Esophagus muscularis mucosa (tissue), 4 donors: ENCODE measurements at places on chromosomes 7 and 10. TPM values are rescaled to one million over a fixed set of nuclear protein-coding genes. Genes with fewer than 3 reads are reported as not detected.
A peak's percentile ranks its signal among the peaks of the same experiment; 100 is the strongest.

The XRCC2 gene
- total RNA-seq = 0.57 TPM

The NRCAM gene
- total RNA-seq = 5.2 TPM

The STMP1 gene
- 18.7 TPM for total RNA-seq

The PRF1 gene
- total RNA-seq = 1.2 TPM

The OR2A1 gene
- 0.26 TPM for total RNA-seq

The RADIL gene
- total RNA-seq = 6.5 TPM

The FAM149B1 gene
- 14.9 TPM for total RNA-seq

The WNT8B gene
- total RNA-seq = not detected

DNA sequence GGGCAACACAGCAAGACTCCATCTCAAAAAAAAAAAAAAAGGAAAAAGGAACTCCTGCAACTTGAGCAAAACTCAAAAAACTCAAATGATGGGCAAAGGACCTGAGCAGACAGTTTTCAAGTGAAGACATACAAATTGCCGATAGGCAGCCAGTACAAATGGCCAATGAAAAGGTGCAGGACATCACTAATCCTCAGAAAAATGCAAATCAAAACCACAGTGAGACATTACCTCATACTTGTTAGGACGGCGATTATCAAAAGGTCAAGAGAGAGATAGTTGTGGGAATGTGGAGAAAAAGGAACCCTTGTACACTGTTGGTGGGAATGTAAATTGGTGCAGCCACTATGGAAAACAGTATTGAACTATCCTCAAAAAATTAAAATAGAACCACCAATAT is 16.8 kb downstream of the SVOPL start:
- DNase-seq = no peak
- no peaks in the 10 kb centered on the region for H3K27me3 ChIP-seq
- no peak overlapping the region for H3K4me3 ChIP-seq
- H3K27ac ChIP-seq = no peak overlapping the region
- H3K4me1 ChIP-seq = no peaks in the 10 kb centered on the region

DNA sequence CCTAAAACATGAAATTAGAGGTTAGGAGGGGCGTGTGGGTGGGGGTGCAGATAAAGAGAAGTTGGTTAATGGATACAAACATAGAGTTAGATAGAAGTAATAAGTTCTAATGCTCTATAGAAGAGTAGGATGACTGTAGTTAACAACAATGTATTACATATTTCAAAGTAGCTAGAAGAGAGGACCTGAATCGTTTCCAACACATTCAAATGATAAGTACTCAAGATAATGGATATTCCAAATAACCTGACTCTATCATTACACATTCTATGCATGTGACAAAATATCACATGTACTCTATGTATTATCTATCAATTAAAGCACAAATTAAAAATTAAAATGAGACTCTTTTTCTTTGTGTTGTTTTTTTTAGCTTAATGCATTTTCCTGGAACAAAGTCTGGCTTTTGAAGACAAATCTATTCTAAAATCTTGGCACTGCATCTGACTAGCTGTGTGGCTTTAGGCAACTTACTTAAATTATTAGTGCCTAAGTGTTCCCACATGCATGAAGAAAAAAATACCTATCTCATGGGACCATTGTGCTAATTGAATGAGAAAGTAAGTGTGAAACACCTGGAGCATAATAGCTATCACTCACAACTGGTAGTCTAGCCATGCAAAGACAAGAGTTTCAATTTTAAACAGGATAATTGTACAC is 75.7 kb downstream of the SEMA3C start:
- H3K27ac ChIP-seq = no peak overlapping the region
- no peaks in the 10 kb centered on the region for H3K36me3 ChIP-seq
- H3K4me3 ChIP-seq = no peak overlapping the region
- H3K4me1 ChIP-seq = peaks cover 54% of the 10 kb centered on the region
- DNase-seq = no peak

DNA sequence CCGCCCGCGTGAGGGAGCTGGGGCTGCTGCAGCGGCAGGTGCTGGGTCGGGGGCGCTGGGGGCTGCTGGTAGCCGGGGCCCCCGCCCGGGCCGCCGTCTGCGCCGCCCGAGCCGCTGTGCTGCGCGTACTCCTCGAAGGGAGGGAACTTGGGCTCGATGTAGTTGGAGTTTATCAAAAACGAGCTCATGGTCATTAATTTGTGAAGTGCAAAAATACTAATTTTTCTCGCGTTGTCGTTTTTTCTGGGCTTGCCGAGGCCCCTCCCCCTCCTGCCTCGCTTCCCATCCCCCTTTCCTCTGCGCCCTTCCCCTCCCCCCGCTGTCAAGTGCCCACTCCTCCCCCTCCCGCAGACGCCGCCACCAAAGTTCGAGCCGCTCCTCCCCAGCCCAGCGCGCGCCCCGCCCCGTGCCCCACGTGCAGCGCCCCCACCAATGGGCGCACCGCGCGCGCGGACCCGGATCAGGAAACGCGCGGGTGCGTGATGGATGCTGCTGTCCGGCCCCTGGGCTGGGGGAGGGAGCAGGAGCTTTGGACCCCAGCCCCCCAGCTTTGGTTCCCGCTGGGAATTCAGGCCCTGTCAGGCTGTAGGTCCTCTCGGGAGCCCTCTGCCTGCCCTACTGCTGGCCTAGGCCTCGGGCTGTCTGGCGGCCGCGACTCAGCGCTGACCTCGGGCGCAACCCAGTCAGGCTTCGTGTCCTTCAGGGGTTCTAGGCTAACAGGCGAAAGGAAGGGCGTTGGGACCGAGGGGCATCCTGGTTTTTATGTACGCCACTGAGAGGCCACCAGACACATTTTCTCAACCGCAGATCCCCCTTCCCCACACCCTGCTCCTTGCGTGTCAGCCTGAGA is at the start of gene HOXA4:
TSS of gene HOXA4 (minus strand) at position 218 of the 850 bp plus-strand sequence. CDS start at position 194, 24 bp downstream.
- peaks cover 84% of the 10 kb centered on the region for H3K4me1 ChIP-seq
- H3K27me3 ChIP-seq = no peaks in the 10 kb centered on the region
- peak within 1 kb of the TSS; percentile 94 for H3K4me3 ChIP-seq
- H3K27ac ChIP-seq = peak within 1 kb of the TSS; percentile 99
- H3K36me3 ChIP-seq = no peaks in the 10 kb centered on the region

GRCh38 chr7:157674027-157674714 is 337.4 kb downstream of the DNAJB6 start:
- no peaks in the 10 kb centered on the region for H3K36me3 ChIP-seq
- no peak for DNase-seq
- no peak overlapping the region for H3K27ac ChIP-seq
- no peaks in the 10 kb centered on the region for H3K27me3 ChIP-seq
- no peak overlapping the region for H3K4me3 ChIP-seq

DNA sequence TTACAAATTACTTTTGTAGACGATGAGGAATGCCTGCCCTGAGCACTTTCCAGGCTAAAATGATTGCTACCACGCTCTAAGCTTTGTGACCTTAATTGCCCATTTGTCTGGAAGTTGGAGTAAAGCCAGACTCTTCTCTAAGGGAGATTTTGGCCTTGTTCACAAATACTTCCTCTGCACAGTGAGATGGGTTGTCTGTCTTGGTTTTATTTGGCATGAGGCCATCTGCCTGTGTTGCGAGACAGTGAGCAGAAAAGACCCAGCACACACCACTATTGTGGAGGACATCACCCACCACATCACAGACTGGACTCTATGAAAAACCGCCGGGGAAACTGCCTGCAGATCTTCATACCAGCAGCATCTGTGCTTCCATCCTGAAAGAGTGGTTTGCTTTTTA is 138.4 kb downstream of the BICC1 start:
- H3K27me3 ChIP-seq = no peaks in the 10 kb centered on the region
- H3K27ac ChIP-seq = peak overlapping the region; percentile 27
- no peaks in the 10 kb centered on the region for H3K36me3 ChIP-seq
- H3K4me3 ChIP-seq = no peak overlapping the region
- peaks cover 9% of the 10 kb centered on the region for H3K4me1 ChIP-seq

- no peak overlapping the region for H3K4me3 ChIP-seq
- no peak for DNase-seq
- H3K36me3 ChIP-seq = no peaks in the 10 kb centered on the region
- H3K27ac ChIP-seq = no peak overlapping the region
Observed at GRCh38 chr7:71457846-71458590, 326.1 kb downstream of the GALNT17 start.

GRCh38 chr7:120725376-120726039 is 132.4 kb downstream of the TSPAN12 start:
- H3K4me1 ChIP-seq = no peaks in the 10 kb centered on the region
- H3K4me3 ChIP-seq = no peak overlapping the region
- no peaks in the 10 kb centered on the region for H3K27me3 ChIP-seq
- no peak overlapping the region for H3K27ac ChIP-seq

- no peak for DNase-seq
- H3K27me3 ChIP-seq = no peaks in the 10 kb centered on the region
- no peaks in the 10 kb centered on the region for H3K36me3 ChIP-seq
- H3K4me3 ChIP-seq = no peak overlapping the region
- no peak overlapping the region for H3K27ac ChIP-seq
- peaks cover 12% of the 10 kb centered on the region for H3K4me1 ChIP-seq
Observed at GRCh38 chr7:106203473-106203872, 81.3 kb downstream of the NAMPT start.

- H3K4me1 ChIP-seq = peaks cover 31% of the 10 kb centered on the region
- peaks cover 8% of the 10 kb centered on the region for H3K36me3 ChIP-seq
- no peak for DNase-seq
- peak overlapping the region; percentile 68 for H3K27ac ChIP-seq
Observed at GRCh38 chr7:102434039-102434486, 688 bp downstream of the ORAI2 start.

GRCh38 chr7:138701537-138701923 is 368 bp upstream of the SVOPL start:
- H3K4me1 ChIP-seq = no peaks in the 10 kb centered on the region
- H3K4me3 ChIP-seq = no peak overlapping the region
- H3K36me3 ChIP-seq = no peaks in the 10 kb centered on the region
- DNase-seq = no peak
- H3K27me3 ChIP-seq = no peaks in the 10 kb centered on the region

- no peak overlapping the region for H3K4me3 ChIP-seq
- no peak for DNase-seq
- H3K4me1 ChIP-seq = no peaks in the 10 kb centered on the region
- H3K27ac ChIP-seq = no peak overlapping the region
- no peaks in the 10 kb centered on the region for H3K36me3 ChIP-seq
Observed at GRCh38 chr7:20395104-20395503, 64.4 kb downstream of the ITGB8 start.

- H3K36me3 ChIP-seq = no peaks in the 10 kb centered on the region
- no peaks in the 10 kb centered on the region for H3K27me3 ChIP-seq
- H3K4me3 ChIP-seq = no peak overlapping the region
- no peaks in the 10 kb centered on the region for H3K4me1 ChIP-seq
- no peak overlapping the region for H3K27ac ChIP-seq
Observed at GRCh38 chr7:54179321-54180029, 362.7 kb upstream of the VSTM2A start.

GRCh38 chr10:12466704-12467305 is 117.5 kb downstream of the CAMK1D start:
- no peaks in the 10 kb centered on the region for H3K27me3 ChIP-seq
- no peak for DNase-seq
- no peaks in the 10 kb centered on the region for H3K36me3 ChIP-seq

GRCh38 chr7:66503551-66504031 is 125.1 kb upstream of the KCTD7 start:
- H3K27ac ChIP-seq = no peak overlapping the region
- H3K36me3 ChIP-seq = no peaks in the 10 kb centered on the region
- no peak overlapping the region for H3K4me3 ChIP-seq
